ENCODE measurements at places on chromosomes 7 and 10.

GRCh38 chr7:42403831-42404230, 166.8 kb upstream of the GLI3 start:
- DNase-seq: no peak

DNA sequence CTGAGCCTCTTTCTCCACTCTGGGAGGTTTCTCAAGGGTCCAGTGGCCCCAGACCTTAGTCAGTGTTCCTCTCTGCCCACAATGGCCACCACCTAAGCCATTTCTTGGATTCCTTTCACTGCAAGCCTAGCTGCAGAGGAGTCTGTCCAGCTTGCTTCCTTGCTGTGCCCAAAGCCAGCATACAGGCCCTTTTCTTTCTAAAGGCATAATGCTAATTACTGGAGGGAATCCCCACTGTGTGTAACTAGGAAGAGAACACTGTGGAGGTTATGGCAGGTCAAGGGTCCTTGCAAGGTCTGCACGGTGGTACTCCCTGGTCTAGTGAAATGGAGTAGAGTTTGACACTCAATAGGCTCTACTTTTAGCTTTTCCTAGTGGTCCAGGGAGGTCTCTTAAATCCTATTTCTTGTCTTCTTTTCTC, 70.4 kb upstream of the CC2D2B start:
- no peak for DNase-seq

- no peak for DNase-seq
Measured at GRCh38 chr7:1941464-1942242, 271.6 kb downstream of the ELFN1 start.

- DNase-seq: no peak
Measured at GRCh38 chr10:78920011-78920410, 148.8 kb upstream of the ZMIZ1 start.

- DNase-seq: no peak
Measured at GRCh38 chr10:88657901-88658300, 6.3 kb upstream of the LIPF start.

DNA sequence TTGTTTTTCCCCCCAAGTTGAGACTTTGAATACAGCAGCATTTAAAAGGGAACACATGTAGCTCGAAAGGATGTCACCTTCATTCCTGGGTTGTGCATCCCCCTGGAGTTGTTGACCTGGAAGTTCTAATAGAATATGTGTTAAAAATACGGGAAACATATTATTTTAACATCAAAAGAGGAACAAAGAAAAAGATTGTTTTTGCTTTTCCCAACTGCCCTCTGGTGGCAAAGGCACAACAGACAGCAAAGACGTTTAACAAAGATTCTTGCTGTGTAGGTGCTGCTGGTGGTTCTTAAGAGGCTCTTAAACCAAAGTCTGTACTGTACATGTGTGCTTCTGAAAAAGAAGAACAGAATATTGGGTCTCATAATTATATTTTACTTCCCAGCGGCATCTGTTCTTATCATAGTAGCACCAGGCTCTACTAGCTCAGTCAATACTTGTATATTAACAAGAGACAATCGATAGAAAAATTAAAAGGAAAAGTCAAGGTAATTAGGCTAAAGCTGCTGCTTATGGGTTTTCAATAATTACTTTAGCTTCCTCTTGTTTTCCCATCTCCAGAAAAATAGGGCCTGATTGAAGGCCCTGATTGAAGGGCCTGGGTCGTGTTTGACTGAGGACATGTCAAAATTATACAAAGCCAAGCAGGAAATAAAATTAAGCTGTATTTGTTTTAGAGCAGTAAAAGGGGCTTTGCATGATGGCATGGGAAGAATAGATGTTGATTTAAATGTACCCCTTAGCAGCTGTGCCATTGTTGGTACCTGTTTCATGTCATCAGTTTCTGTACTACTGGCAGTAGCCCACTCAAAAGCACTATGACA, 384.2 kb upstream of the LRGUK start:
- DNase-seq: no peak

- DNase-seq: no peak
Measured at GRCh38 chr10:95500097-95500496, 61.1 kb downstream of the SORBS1 start.

DNA sequence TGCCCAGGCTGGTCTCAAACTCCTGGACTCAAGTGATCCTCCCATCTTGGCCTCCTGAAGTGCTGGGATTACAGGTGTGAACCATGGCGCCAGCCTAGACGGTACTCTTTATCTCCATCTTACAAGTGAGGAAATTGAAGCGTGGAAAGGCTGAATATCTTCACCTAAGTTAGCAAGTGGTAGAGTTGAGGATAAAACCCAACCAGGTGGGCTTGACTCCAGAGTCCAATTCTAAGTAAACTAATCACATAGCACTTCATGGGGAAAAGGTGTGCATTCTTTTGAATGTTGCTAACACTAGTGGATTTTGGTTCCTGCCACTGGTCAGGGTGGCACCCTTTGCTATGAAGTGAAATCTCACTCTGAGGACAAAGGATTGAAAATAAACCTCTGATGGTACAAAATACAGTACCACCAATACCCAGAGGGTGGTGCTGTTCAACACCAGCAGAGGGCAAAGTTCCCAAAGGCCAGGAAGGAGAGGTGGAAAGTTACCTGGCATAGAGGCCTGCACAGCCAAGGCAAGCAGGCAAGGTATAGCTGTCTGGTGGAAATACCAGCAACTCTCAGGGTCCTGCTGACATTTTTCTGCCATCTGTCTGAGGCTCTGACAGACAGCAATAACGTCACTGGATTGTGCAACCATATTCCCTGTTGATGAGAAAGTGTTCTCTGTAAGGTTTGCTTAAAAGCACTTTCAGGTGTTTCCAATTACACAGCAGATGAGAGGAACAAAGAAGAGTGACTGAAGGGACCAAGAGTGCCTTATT, 17.6 kb downstream of the ZDHHC16 start:
- no peak for DNase-seq

- no peak for DNase-seq
Measured at GRCh38 chr7:107041097-107041496, 3.4 kb upstream of the PRKAR2B start.

GRCh38 chr10:84845628-84846261, 517.4 kb downstream of the CCSER2 start:
- DNase-seq: no peak

GRCh38 chr7:91892821-91893340, 12.4 kb upstream of the MTERF1 start:
- no peak for DNase-seq

DNA sequence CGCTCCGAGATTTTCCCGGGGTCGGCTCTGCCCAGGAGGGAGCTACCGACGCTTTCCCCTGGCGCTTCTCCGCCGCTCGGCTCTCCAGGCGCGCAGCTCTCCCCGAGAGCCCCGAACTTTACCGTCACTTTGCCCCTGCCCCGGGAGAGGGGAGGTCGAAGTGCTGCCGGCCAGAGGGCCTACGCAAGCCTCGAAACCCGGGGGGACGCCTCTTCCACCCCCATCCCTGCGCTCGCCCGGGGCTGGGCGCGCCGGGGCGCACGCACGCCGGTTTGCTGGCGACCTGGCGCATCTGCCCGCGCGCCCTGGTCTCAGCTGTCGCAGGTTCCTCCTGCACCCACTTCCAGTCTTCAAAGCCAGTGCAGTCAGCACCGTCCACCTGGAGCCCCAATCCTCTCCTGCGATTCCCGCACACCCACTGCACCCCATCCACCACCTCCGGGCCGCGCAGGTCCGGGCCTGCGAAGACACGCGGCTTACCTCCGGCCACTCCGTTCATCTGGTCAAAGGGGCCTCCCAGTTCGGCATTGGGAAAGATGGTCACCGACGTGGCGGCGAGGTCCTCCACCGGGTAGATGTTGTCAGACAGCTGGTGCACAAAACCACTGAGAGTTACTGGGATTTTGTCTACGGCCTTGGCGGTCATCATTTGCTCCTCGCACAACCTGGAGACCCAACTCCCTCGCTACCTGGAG, 638 bp downstream of the EGR2 start:
- no peak for DNase-seq

DNA sequence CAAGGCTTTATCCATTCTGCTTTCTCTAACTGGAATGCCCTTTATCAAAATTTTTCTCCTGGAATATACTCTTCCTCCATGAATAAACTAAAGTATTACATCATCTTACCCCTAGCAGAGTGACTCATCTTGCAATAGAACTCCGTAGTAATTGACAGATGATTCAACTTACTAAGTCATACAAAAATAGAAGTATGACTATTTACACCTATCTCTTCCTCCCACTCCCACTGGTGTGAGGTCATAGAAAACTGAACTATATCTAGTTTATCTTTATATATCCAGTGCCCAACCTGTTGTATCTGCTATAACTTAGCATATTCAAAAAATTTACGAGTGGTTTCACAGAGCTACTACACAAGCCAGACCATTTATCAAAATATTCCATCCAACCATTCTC, 26.1 kb downstream of the ABCB1 start:
- DNase-seq: no peak

DNA sequence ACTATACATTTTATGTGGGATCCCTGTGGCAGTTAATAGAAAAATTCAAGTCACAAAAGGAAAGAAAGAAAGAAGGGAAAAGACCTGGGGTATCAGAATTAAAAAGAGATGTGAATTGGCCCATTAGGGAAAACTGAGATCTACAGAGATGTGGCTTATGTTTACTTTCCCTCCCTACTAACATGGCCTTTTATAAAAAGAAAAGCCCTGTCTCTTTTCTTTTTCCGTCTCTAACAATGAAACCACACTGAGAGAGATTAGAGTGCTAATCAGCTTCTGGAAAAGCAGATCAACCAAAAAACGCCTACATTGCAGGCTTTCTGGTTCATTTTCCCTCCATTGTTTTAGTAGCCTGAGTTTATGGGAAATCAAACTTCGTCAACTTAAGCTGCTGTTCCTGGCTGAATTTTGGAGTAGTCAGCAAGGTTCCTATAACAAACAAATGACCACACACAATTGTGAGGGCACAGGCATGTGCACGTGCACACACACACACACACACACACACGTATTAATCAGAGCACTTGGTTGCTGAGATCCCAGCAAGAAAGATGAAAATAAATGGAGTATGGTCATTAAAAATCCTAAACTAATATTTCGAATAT, 235.1 kb downstream of the SORCS1 start:
- DNase-seq: no peak

GRCh38 chr7:39525926-39526325, 40.3 kb upstream of the YAE1 start:
- DNase-seq: no peak

DNA sequence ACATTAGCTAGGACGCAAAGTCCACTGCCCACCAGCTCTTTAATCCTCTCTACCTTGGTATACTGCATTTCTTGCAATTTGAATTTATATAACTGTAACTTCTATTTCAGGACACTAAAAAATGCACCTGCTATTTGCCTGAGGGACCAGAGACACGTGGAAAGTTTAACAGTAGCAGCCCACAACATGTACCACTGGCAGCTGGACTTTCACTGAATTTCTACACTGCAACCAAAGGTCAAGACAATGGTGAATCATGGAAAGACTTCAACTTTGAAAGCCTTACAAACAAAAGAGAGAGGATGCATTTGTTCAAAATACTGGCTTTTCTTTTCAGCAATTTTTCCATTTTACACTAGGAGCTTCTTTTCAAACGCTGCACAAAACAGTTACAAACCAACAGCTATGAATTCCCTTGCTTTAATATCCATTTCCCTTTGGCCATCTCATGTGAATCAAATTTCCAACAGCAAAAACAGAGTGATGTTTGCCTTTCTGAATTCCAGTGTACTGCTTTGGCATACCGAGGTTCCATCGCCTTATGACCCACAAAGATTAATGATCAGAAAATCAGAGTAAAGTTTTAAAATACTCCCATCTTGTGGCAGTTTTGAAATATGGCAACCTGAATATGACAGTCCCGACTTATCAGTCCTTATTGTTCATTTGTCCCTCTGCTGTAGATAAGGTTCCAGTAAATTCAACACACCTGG, 29.9 kb upstream of the HNRNPH3 start:
- DNase-seq: no peak

DNA sequence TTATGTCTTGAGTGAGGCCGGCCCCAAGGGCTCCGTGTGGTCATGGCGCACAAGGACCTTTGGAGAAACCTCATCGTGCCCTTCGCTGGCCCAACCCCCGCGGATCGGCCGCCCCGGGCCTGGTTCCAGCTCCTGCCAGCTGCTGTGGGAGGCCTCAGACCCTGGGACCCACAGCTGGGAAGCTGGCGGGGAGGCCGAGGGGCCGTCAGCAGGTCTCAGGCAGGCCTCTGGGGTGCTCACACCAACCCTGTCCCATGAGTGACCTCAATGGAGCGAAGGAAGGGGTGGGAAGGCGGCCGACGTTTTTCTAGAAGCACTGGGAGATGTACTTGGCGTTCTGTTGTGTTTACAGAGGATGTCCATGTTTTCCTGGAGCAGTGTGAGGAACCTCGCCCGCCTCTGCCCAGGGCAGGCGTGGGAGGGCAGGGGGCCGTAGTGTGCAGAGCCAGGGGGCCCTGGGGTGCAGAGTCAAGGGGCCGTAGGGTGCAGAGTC, 18.6 kb upstream of the ADGRA1 start:
- no peak for DNase-seq

DNA sequence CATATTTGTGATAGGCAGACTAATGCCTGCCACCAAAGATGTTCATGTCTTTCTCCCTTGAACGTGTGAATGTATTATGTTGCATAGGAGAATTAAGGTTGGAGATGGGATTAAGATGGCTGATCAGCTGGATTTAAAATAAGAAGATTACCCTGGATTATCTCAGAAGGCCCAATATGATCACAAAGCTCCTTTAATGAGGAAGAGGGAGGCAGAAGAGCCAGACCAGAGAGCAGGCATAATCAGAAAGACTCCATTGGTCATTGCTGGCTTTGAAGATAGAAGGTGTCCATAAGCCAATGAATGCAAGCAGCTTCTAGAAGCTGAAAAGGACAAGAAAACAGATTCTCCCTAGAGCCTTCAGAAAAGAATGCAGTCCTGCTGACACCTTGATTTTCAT, 410.3 kb downstream of the GRM8 start:
- no peak for DNase-seq

DNA sequence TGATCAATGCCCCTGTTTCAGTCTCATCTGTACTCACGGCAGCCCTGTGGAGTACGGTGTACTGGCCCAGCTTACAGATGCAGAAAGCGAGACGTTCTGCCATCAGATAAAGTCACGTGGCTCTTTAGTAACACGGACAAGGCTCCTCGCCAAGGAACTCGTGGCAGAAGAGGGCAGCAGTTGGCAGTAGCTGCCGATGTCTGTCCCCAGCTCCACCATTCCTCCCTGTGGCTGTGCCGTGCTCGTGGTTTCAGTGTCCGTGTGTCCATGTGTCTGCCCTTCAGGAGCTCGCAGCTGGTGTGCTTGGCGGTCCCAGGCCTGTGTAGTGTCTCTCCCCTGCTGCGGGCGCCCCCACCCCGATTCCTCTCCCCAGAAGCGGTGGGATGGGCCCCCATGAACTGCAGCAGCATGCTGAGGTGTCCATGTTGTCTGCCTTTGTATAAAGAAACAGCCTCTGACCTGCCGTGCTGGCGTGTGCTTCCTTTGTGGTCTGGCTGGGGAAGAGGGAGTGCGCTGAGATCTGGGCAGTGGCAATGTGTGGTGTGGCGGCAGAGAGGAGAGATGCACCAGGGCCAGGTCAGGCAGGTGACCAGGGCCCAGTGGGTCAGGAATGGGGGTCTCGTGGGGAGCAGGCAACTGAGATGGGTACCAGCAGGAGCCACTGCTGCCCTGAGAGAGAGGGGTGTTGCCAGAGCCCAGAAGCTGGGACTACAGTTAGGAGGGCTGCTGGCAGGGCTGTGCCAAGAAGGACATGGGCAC, 9.8 kb downstream of the RHBDD2 start:
- no peak for DNase-seq

- no peak for DNase-seq
Measured at GRCh38 chr7:17015598-17016031, 133.8 kb upstream of the AGR3 start.

Measured in cortex of kidney (tissue), 1 donor.